ENCODE measurements at places on chromosomes 16 and 17. TPM values are rescaled to one million over a fixed set of nuclear protein-coding genes. Genes with fewer than 3 reads are reported as not detected.

Gene TP53TG3
- total RNA-seq: 1.1 TPM

Gene EVPLL
- total RNA-seq: not detected

Gene ZNF597
- 1.9 TPM for total RNA-seq

Gene AATK
- total RNA-seq: 0.06 TPM

Gene PIMREG
- 94.6 TPM for total RNA-seq

Gene CETP
- total RNA-seq: not detected

Gene TOM1L1
- total RNA-seq: 28.9 TPM

Gene METTL23
- 40.5 TPM for total RNA-seq

Gene CNTNAP4
- total RNA-seq: not detected

Gene JPT1
- total RNA-seq: 311 TPM

Gene GUCY2D
- not detected for total RNA-seq

Gene ACAP1
- total RNA-seq: not detected

Gene SKAP1
- 0.17 TPM for total RNA-seq

Gene TPSD1
- total RNA-seq: not detected

Gene BCL6B
- not detected for total RNA-seq

Gene SOST
- not detected for total RNA-seq

Gene GID4
- total RNA-seq: 6.0 TPM

Gene FOXO3B
- 6.1 TPM for total RNA-seq

Gene ITGAD
- not detected for total RNA-seq

Gene CHST6
- total RNA-seq: 1.9 TPM

Gene ACSM3
- not detected for total RNA-seq

Gene AGRP
- not detected for total RNA-seq

All from LHCN-M2 (cell line).